ENCODE measurements at places on chromosomes 11 and 22. TPM values are rescaled to one million over a fixed set of nuclear protein-coding genes. Genes with fewer than 3 reads are reported as not detected.

RAB39A gene
- total RNA-seq, result 0.19 TPM

MS4A15 gene
- total RNA-seq, result not detected

ANO1 gene
- 0.19 TPM for total RNA-seq

CYB5R3 gene
- total RNA-seq, result 166 TPM

OR4D5 gene
- total RNA-seq, result not detected

FAT3 gene
- total RNA-seq, result 0.33 TPM

RPLP2 gene
- 227 TPM for total RNA-seq

MOGAT2 gene
- not detected for total RNA-seq

HBD gene
- not detected for total RNA-seq

AGBL2 gene
- total RNA-seq, result 3.6 TPM

TCN1 gene
- 0.10 TPM for total RNA-seq

SCUBE2 gene
- total RNA-seq, result 0.65 TPM

SLC16A8 gene
- total RNA-seq, result not detected

BRSK2 gene
- total RNA-seq, result 0.48 TPM
